ENCODE measurements at places on chromosomes 2 and 18. TPM values are rescaled to one million over a fixed set of nuclear protein-coding genes. Genes with fewer than 3 reads are reported as not detected.

GRCh38 chr2:216636551-216637450, 3.6 kb downstream of the IGFBP2 start:
- DNase-seq, result peak; percentile 55

DNA sequence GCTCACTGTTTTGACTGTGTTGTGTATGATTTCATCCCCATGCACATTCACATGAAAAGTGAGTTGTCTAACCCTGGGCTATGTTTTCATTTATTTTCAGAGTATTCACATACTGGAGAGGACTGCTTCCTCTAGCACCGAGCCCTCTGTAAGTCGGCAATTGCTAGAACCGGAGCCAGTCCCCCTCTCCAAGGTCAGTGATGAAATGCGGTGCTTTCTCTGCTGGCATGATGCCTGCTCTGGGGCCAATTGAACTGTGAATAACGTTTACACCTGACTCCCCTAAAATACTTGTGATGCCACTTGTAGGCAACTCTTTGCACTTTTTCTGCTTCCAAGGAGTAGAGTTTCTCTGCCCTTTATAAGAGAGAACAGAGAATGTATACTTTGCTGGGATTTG, 126.9 kb downstream of the PRKRA start:
- no peak for DNase-seq

DNA sequence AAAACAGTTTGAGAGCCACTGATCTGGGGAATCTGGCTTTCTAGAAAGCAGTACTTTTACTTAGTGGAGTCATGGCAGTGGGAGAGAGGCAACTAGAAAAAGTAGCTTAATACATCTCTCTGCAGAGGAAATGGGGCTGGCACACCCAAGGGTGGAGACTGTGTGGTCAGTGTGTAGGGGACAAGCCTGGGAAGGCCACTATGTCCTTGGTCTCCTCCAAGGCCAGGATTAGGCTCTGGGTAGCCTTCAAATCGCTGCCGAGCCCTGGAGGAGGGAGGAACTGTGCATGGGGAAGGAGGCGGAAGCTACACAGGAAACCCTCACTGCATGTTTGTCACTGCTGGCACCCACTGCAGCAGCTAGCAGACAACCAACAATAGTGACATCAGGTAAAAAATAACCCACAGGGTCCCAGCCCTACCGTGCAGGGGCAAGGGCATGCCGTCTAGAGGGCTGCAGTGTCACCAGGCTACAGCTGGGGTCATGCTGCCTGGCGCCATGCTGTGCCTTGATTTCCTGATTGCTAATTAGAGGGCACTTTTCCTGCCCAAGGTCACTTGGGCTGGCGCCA, 34.8 kb downstream of the LBH start:
- no peak for DNase-seq

- peak; percentile 11 for DNase-seq
Observed at GRCh38 chr2:230914886-230915285, 10.2 kb downstream of the GPR55 start.

GRCh38 chr2:86807468-86808275, 17.0 kb upstream of the CD8A start:
- peak; percentile 73 for DNase-seq

DNA sequence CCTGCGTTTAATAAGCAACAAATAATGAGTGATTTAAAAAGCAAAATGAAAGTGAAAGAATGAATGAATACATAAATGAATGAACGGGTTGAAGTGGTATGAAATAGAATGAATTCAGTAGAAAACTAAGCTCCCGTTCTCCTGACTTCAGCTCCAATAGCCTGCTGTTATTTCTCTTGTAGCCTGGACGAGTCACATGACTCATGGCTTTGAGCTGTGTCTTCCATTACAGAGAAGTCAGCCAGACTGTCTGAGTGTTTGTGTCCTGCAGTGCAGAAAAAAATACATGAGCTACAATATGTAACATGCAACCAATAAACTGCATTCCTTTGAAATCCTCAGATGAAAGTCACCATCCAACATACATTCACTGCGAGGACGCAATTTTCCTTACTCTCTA, 21.2 kb downstream of the SCG2 start:
- no peak for DNase-seq

GRCh38 chr2:17299891-17300540, 218.2 kb downstream of the RAD51AP2 start:
- DNase-seq, result no peak

LYG2 gene
- total RNA-seq, result not detected

CENPA gene
- total RNA-seq, result 21.4 TPM

ANKMY1 gene
- 8.6 TPM for total RNA-seq

Measured in H9 (cell line).